Activated CD4-positive, alpha-beta memory T cell treated with anti-CD3 and anti-CD28 coated beads for 36 hours (primary cell): ENCODE measurements at places on chromosomes 12 and 14. TPM values are rescaled to one million over a fixed set of nuclear protein-coding genes. Genes with fewer than 3 reads are reported as not detected.

DNA sequence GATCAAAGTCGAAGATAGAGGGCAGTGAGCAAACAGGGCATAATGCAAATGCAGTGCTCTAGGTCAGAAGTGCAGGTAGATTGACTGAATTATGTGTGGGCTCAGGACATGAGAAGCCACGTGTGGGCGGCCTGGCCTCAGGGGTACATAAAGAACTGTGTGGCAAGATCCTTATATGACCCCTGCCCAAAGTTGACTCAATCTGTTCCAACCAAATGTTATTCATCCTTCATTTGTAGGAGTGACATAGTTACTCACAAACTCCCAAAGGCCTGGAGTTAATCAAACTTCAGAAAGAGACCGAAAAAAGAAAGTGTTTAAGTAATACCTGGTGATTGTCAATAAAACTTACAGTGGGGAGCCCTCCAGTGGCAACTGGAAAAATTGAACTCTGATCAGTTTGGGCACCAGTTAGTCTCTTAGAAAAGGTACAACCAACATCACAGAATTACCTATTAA, 150.4 kb upstream of the FAR2 start:
- peak; percentile 24 for DNase-seq
- H3K27me3 ChIP-seq, result peaks cover 11% of the 10 kb centered on the region
- H3K4me1 ChIP-seq, result no peaks in the 10 kb centered on the region
- no peak overlapping the region for H3K4me3 ChIP-seq
- H3K27ac ChIP-seq, result no peak overlapping the region

GRCh38 chr14:31834616-31835015, 242.5 kb upstream of the ARHGAP5 start:
- no peak overlapping the region for H3K4me3 ChIP-seq
- no peak for DNase-seq
- H3K36me3 ChIP-seq, result peaks cover 3% of the 10 kb centered on the region
- no peaks in the 10 kb centered on the region for H3K4me1 ChIP-seq

GRCh38 chr12:78164154-78164553, 333.5 kb downstream of the NAV3 start:
- no peak for DNase-seq
- no peaks in the 10 kb centered on the region for H3K36me3 ChIP-seq
- H3K4me3 ChIP-seq, result no peak overlapping the region
- H3K27me3 ChIP-seq, result no peaks in the 10 kb centered on the region

GRCh38 chr12:44314007-44314500, 478.2 kb downstream of the TMEM117 start:
- H3K27me3 ChIP-seq, result no peaks in the 10 kb centered on the region
- DNase-seq, result no peak
- no peaks in the 10 kb centered on the region for H3K4me1 ChIP-seq
- no peak overlapping the region for H3K4me3 ChIP-seq
- H3K36me3 ChIP-seq, result no peaks in the 10 kb centered on the region
- no peak overlapping the region for H3K27ac ChIP-seq

DNA sequence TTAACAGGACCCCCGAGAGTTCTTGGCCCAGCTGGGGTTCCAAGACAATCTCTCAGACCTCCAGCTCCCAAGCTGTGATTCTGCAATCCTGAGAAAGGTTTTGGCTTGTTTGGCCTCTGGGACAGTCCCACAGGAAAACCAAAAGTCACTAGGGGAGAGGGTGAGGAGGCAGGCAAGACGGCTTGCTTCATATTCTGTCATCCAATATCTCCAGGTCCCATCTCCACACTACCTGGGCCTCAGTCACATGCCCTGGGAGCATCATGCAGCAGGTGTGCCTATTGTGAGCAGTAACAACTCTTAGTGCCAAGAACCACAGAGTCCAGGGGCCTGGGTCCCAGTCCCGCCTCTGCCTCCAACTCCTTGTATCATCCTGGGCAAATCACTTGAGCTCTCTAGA, 1.7 kb downstream of the KRT79 start:
- no peaks in the 10 kb centered on the region for H3K36me3 ChIP-seq
- H3K27ac ChIP-seq, result no peak overlapping the region
- H3K4me1 ChIP-seq, result peaks cover 19% of the 10 kb centered on the region
- H3K4me3 ChIP-seq, result no peak overlapping the region
- no peak for DNase-seq

DNA sequence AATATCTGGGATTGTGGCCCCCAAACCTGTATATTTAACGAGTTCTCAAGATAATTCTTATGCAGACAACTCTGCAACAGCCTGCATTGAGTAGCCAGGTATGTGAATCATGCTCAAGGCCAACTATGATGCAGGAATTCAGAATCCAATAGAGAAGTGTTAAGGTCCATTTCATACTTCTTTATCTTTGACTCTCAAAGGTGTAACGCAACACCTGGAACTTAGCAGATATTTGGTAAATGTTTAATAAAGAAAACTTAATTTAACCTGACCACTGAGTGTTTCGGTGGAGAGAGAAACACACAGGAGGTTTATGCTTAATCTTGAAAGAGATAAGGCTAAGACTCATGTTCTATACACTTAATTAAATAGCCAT, 156.5 kb upstream of the PLEKHG7 start:
- peaks cover 1% of the 10 kb centered on the region for H3K36me3 ChIP-seq
- H3K27ac ChIP-seq, result no peak overlapping the region
- peaks cover 18% of the 10 kb centered on the region for H3K4me1 ChIP-seq
- no peak for DNase-seq
- H3K27me3 ChIP-seq, result no peaks in the 10 kb centered on the region

GRCh38 chr12:40515041-40515816, 177.0 kb upstream of the CNTN1 start:
- no peak overlapping the region for H3K27ac ChIP-seq
- no peaks in the 10 kb centered on the region for H3K27me3 ChIP-seq
- H3K36me3 ChIP-seq, result no peaks in the 10 kb centered on the region
- no peak overlapping the region for H3K4me3 ChIP-seq

Gene WSCD2
- not detected for total RNA-seq

Gene NFATC4
- not detected for total RNA-seq

Gene FOXN4
- total RNA-seq, result not detected

Gene FGF6
- not detected for total RNA-seq

Gene LRIG3
- total RNA-seq, result 0.19 TPM

Gene RERG
- total RNA-seq, result not detected

Gene PTPRB
- total RNA-seq, result not detected
